ENCODE measurements at places on chromosomes 6 and 20. TPM values are rescaled to one million over a fixed set of nuclear protein-coding genes. Genes with fewer than 3 reads are reported as not detected.

Gene ENPP3
- not detected for polyA plus RNA-seq

Gene PERP
- 47.5 TPM for polyA plus RNA-seq

Gene EBF4
- 1.9 TPM for polyA plus RNA-seq

Gene OOEP
- not detected for polyA plus RNA-seq

Gene NKX2-4
- polyA plus RNA-seq = not detected

Gene MEP1A
- polyA plus RNA-seq = not detected

Gene TREML4
- not detected for polyA plus RNA-seq

Gene GLP1R
- polyA plus RNA-seq = not detected

Gene APOM
- polyA plus RNA-seq = 4.8 TPM

Gene IMPG1
- not detected for polyA plus RNA-seq

Gene KCNK17
- not detected for polyA plus RNA-seq

Gene STMND1
- 0.05 TPM for polyA plus RNA-seq

Gene IL20RA
- not detected for polyA plus RNA-seq

Gene SIRPD
- not detected for polyA plus RNA-seq

Gene KIAA1755
- 9.7 TPM for polyA plus RNA-seq

All from BJ (cell line).